ENCODE measurements at places on chromosomes 11 and 22. TPM values are rescaled to one million over a fixed set of nuclear protein-coding genes. Genes with fewer than 3 reads are reported as not detected.

DNA sequence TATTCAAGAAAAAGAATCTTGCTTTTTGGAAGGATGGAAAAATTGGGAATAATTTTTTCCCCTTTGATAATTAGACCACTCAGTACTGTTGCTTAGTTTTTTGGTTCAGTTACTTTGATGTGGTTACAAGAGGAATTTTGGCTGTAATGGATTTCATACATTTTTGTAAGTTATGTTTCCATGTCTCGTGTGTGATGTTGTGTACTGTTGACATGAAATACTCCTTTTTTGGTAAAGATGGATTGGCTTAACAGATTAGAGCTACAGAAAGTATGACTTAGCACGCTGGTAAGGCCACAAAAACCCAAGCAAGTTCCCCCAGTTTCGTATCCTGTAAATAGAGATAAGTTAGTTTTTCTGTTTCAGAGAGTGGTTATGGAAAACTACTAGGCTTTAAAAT lies 11.9 kb downstream of the TBCEL start:
- DNase-seq: no peak

GRCh38 chr11:116371146-116371545 lies 401.6 kb downstream of the BUD13 start:
- no peak for DNase-seq

- DNase-seq: no peak
These were observed 41.6 kb downstream of the PHF21A start for GRCh38 chr11:46079662-46080061.

MYO7A gene
- 0.05 TPM for total RNA-seq

GRCh38 chr22:48235744-48236143 lies 1473.3 kb downstream of the TBC1D22A start:
- no peak for DNase-seq

PHLDA2 gene
- 34.4 TPM for total RNA-seq

UCP3 gene
- 0.05 TPM for total RNA-seq

DNA sequence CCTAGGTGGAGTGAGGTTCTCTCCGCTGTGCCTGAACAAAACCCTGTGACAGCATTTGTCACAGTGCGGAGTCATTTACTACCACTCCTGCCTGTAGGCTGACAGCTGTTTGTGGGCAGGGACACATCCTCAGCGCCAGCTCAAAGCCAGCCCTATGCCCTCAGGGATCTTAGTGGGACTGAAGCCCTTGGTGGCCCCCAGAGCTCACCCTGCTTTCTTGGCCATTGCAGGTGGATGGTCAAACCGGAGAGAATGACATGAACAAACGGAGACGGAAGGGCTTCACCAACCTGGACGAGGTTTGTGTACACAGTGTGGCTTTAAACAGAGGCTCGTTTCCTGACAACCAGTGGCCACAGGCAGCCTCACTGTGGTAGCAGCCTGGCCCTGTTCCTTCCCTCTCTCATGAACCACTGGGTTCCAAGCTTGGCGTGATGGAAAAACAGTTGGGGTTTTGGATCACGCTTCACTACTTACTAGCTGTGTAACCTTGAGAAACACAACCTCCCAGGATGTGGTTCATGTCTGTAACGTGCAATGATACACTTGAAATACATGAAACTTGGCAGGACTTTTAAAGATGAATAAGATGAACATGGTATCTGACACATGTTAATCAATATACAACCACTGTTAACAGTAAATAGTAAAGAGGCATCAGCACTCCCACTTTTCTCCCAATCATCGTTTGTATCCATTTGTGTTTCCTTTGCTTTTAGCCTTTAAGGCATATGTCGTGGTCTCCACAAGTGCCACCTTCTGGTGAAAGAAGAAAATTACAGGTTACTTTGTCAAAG lies 125.8 kb downstream of the MICAL2 start:
- peak; percentile 74 for DNase-seq
